Activated CD4-positive, alpha-beta memory T cell treated with anti-CD3 and anti-CD28 coated beads, Interleukin-2, amount 10 ng/mL, durations not matched to agents 7 days and 5 days (primary cell): ENCODE measurements at places on chromosomes 1 and 21. TPM values are rescaled to one million over a fixed set of nuclear protein-coding genes. Genes with fewer than 3 reads are reported as not detected.
A peak's percentile ranks its signal among the peaks of the same experiment; 100 is the strongest.

Gene PLXNA2
- 0.65 TPM for total RNA-seq

DNA sequence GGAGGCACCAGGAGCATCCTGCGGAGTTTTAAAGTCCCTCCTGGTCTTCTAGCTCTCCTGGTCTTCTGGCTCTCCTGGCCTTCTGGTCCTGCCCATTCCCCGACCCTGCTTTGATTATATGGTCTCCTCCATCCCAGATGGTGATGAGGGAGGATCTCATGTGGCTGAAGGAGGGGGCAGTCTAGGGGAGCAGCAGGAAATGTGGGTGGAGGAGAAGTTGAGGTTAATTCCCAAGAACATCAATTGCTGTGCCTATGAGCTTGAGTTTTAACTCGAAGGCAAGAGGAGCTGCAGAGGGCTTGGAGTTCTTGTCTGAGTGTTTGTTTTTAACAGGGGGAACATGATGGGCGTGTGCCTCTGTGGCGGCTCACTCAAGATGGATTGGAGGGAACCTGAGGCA lies 408.8 kb downstream of the MATN1 start:
- H3K36me3 ChIP-seq, result no peaks in the 10 kb centered on the region
- no peaks in the 10 kb centered on the region for H3K4me1 ChIP-seq
- H3K27ac ChIP-seq, result no peak overlapping the region
- peak; percentile 5 for DNase-seq
- no peak overlapping the region for H3K4me3 ChIP-seq

GRCh38 chr1:201328576-201328975 lies 45.3 kb downstream of the PKP1 start:
- no peak for DNase-seq
- no peaks in the 10 kb centered on the region for H3K36me3 ChIP-seq
- no peak overlapping the region for H3K27ac ChIP-seq
- peaks cover 5% of the 10 kb centered on the region for H3K27me3 ChIP-seq

GRCh38 chr1:110293601-110294104 lies 45.5 kb upstream of the RBM15 start:
- no peaks in the 10 kb centered on the region for H3K36me3 ChIP-seq
- H3K27me3 ChIP-seq, result no peaks in the 10 kb centered on the region
- H3K27ac ChIP-seq, result no peak overlapping the region

- peaks cover 20% of the 10 kb centered on the region for H3K4me1 ChIP-seq
- no peaks in the 10 kb centered on the region for H3K27me3 ChIP-seq
- H3K36me3 ChIP-seq, result peaks cover 85% of the 10 kb centered on the region
- DNase-seq, result peak; percentile 15
- H3K27ac ChIP-seq, result peak overlapping the region; percentile 4
Observed at GRCh38 chr1:24903955-24904730, 25.9 kb downstream of the RUNX3 start.

DNA sequence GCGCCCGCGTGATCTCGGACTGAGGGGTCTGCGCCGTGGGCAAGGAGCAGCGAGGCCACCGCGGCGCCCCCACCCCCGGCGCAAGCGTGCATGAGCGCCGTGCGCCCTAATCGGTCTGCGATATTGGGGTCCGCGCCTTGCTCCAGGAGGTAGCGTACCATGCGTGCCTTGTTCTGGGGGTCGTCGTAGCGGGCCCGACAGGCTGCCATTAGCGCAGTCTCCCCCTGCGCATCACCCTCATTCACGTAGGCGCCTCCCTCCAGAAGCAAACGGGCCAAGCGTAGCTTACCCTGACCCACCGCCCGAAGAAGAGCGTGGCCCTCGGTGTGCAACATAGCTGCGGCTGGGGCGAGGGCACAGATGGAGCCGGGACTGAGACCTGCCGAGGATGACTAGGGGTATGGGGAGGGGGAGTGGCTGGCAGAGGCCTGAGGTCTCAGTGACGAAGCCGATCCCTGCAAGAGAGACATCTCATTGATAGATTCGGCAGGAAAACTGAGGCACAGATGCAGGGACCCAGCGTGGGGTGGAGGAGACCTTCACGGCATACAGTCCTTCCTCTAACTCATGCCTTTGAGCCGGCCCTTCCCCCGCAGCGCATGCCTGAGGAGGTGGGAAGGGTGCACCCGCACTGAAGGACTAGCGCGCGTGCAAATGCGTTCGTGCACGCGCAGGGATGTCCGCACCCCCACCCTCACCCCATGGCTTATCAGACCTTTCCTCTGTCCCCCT lies 2.8 kb downstream of the ANKRD34A start:
- peaks cover 65% of the 10 kb centered on the region for H3K4me1 ChIP-seq
- peak overlapping the region; percentile 66 for H3K27ac ChIP-seq
- peak; percentile 61 for DNase-seq
